ENCODE measurements at places on chromosomes 1 and 21.

- no peak for DNase-seq
Measured at GRCh38 chr1:153431928-153432327, 15.6 kb downstream of the S100A7A start.

DNA sequence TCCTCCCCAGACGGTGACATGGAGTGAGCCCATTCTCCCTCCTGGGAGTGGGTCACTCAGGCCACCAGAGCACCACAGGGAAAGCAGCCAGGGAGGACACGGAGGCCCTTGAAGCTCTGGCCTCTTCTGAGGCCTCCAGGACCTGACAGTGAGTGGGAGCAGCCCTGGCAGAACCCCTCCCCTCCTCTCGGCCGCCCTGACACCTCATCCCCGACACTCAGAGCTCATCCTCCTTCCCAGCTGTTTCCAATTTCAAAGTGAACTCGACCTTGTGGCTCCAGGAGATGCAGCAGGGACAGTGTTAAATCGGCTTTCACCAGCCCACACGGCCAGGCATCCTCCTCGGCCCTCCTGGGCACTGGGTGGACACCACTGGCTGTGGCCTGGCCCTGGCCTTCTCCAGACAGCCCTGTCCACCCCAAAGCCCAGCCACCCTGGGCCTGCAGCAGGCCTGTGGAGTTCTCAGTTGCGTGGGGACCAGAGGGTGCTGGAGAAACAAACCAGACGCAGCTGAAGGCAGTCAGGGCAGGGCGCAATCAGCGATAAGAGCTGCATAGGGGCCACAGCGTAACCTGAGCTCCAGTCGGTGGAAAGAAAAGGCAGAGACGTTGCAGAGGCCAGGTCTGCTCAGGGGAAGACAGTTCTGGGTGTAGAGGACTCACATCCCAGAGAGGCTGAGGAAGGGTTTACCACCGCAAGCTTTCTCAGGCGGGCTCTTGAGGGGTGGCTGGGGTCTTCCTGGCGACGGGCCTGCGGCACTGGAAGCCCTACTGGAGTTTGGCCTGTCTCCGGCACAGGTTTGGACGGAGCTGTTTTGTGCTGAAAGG, 27.1 kb downstream of the FTCD start:
- DNase-seq, result no peak

- no peak for DNase-seq
Measured at GRCh38 chr1:35046730-35047129, 15.0 kb upstream of the ZMYM6 start.

DNA sequence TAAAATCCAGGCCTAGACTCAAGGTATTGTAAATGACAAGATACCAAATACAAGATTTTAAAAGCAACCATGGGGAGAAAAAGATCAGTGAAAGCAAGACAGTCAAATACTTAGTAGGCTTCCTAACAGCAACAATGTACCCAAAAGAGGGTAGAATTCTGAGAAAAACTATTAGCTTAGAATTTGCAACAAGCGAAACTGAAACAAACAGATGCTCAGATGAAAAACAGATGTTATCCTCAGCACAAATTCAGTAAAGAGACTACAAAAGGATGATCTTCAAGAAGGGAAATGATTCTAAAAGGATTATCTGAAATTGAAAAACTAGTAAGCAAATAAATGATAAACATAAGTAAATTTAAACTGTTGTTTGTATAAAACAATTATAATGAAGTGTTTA, 40.0 kb downstream of the PDC start:
- no peak for DNase-seq

DNA sequence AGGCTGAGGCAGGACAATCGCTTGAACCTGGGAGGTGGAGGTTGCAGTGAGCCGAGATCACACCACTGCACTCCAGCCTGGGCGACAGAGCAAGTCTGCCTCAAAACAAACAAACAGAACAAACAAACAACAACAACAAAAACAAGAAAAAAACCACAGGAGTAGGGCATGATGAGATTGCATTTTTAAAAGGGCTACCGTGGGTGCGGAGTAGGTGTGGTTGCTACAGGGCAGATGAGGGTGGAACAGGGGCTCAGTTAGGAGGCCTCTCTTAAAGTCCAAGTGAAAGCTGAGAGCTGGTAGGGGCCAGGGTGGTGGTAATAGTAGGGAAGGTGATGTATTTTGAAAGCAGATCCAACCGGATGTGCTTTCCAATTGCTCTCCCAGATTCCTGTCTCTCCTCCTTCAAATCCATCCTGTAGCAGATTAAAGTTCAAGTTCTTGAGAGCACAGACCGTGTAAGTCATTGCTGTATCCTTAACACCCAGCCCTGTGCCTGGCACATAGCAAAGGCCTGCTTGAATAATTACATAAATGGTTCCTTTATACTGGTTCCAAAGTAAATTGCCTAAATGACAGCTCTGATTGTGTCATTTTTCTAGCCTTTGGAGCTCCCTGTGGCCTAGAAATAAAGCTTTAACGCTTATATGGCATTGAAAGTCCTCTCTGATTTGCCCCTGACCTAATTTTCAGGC, 4.2 kb upstream of the LINGO4 start:
- DNase-seq, result no peak

- DNase-seq, result no peak
Measured at GRCh38 chr1:98292994-98293393, 368.5 kb upstream of the SNX7 start.

DNA sequence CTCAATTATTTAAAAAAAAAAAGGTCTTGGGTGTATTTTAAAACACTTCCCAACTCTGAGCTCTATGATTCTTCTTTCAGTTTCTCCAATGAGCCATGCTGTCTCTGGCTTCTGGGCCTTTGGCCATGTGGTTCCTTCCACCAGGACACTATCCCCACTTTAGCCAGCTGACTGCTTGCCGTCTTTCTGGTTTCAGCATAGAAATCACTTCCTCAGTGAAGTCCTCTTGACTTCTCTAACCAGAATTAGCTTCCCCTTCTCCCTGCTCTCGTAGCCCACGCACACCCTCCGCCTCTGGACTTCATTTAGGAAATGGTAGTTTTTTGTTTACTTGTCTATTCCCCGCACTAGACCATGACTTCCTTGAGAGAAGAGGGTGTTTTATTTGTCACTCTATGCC, 1.1 kb upstream of the DIO1 start:
- DNase-seq, result peak; percentile 51

GRCh38 chr1:227797144-227797543, 18.3 kb upstream of the PRSS38 start:
- no peak for DNase-seq

DNA sequence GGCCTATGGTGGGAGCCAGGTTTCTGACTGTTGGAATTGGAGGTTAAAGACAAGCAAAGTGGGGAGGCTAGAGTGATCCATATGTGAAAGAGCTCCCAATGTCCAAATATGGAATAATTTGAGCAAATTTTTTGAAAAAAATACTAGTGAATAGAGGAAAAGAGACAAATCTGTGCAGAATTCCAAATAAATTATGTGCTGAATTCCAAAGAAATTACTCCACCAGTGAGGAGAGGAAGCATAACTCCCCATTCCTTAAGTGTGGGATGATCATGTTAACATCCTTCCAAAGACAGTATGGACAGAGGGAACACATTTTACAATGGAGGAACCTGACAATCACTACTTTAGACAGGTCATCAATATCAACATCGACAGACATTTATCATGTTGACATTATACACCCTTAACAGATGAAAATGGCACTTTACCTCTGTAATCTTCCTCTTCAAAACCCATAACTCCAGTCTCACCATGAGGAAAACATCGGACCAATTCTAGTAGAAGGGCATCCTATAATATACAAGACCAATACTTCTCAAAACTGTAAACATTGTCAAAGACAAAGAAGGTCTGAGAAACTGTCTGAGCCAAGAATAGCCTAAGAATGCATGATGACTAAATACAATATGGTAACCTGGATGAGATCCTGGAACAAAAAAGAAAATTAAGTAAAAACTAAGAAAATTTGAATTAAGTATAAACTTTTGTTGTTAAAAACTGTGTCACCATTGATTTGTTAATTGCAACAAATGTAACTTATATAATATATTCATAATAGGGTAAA, 71.5 kb upstream of the RGS4 start:
- DNase-seq, result no peak

GRCh38 chr21:38422082-38422481, 76.2 kb downstream of the ERG start:
- DNase-seq, result no peak

DNA sequence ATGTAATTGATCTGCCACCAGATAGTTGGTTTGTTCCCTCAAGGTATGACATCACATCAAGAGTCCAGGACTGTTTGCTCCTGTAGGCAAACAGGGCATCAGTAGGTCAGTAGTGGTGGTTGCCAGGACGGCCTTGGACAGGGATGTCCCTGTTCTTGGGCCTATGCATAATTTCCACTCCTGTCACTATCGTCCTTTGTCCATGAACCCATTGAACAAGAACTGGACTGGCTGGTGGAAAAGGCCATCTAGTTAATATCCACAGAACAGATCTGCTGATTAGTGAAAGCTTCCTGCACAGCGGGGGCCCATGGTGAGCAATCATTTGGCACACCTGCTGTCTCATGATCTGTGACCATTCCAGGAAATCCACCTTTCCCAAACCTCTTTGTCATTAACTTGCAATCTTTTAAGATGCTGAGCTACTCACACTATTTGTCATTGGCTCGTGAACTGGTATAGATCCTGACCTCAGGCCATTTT, 12.4 kb upstream of the BSDC1 start:
- no peak for DNase-seq

- DNase-seq, result peak; percentile 63
Measured at GRCh38 chr1:17335821-17336710, 28.1 kb downstream of the PADI4 start.

DNA sequence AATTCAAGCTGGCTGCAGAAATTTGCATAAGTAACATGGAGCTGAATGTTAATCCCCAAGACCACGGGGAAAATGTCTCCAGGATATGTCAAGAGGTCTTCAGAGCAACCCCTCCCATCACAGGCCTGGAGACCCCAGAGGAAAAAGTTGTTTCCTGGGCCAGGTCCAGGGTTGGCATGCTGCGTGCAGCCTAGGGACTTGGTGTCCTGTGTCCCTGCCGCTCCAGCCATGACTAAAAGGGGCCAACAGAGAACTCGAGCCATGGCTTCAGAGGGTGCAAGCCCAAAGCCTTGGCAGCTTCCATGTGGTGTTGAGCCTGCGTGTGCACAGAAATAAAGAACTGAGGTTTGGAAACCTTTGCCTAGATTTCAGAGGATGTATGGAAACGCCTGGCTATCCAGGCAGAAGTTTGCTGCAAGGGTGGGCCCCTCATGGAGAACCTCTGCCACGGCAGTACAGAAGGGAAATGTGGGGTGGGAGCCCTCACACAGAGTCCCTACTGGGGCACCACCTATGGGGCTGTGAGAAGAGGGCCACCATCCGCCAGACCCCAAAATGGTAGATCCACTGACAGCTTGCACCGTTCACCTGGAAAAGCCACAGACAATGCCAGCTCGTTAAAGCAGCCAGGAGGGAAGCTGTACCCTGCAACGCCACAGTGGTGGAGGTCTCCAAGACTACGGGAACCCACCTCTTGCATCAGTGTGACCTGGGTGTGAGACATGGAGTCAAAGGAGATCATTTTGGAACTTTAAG, 222.9 kb downstream of the COP1 start:
- no peak for DNase-seq

DNA sequence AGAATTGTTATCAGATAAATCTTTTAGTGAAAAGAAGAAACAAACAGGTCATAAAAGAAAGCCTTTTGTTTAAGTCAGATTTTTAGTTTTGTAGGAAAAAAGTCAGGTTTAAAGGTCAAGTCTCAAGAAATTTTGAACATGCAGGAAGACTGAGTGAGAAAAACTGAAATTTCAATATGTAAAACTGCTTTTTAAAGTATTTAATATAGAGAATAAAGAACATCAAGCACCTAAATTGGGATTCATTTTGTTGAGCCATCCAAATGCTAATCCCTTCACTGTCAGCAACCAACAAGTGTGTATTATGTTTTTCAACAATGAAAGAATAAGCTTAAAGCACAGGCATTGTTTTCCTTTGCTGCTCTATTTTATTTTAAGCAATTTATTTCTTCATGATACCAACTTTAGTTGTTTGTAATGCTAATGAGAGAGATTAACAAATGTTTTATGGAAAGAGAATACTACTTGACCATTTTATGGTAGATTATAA, 114.9 kb upstream of the SERTAD4 start:
- no peak for DNase-seq

DNA sequence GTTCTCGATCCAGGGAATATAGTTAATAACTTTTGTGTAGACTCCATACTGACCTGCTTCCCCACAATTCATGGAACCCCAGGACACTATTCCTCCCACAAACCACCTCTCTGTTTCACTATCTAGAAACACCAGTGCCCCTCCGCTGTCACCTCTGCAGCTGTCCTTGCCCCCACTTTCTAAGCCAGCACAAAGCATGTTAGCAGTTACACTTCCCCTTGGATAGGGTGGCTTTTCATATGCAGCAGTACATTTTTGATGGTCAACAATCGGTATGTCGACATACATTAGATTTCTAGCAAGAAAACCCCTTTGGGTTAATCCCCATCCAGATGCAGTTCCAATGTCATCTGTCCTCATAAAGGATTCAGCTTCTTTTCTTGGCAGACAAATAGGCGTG, 14.4 kb downstream of the TARDBP start:
- no peak for DNase-seq

DNA sequence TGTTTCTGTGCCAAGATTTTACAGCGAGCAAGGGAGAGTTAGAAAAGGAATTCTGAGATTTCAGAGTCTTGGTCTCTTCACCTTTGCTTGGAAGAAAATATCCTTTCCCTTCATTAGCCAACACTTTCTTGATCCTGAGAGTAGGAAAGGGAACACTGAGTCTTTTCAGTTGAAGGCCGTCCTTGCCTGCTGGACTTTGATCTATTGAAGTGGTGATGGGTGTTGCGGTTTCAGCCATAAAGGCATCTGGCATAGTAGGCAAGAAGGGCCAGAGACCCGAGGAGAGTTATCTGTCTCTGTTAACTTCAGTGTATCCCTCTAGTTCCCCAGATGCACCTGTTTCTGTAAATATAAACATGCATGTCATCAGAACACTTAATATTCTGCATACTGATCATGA, 9.7 kb downstream of the SELE start:
- DNase-seq, result no peak

DNA sequence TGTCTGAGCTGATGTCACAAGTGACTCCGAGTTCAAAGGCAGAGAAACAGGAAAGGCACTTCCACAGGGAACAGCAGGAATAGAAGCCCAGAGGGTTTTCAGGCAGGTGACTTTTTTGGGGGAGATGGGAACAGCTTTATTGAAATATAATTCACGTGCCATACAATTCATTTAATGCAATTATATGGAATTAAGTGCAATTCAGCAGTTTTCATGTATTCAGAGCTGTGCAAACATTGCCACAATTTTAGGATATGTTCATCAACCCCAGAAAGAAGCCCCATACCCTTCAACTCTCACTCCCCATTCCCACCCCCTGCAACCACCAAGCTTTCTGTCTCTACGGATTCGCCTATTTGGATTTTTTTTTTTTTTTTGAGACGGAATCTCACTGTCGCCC, 17.0 kb downstream of the KCNAB2 start:
- no peak for DNase-seq

Measured in KBM-7 (cell line).